NCI-H1092 (cell line): ENCODE measurements at places on chromosomes 5 and 9.

DNA sequence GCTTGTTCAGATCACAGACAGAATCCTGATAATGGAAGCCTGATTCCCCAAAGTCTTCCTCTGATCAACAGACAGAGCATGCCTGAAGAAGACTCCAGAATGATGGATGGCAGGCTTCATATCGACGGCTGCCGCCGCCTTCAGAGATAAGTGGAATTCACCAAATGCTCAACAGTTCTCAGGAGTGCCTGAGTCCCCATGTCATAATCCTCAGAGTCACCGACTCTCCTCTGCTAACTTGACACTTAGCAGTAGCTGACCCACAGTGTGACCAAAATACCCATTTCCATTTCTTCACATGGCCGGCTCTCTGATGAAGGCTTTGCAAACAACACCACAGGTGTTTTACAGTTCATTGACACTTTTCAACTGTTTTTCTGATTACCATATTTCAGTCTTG lies 58.7 kb downstream of the PRDM6 start:
- no peak for DNase-seq

DNA sequence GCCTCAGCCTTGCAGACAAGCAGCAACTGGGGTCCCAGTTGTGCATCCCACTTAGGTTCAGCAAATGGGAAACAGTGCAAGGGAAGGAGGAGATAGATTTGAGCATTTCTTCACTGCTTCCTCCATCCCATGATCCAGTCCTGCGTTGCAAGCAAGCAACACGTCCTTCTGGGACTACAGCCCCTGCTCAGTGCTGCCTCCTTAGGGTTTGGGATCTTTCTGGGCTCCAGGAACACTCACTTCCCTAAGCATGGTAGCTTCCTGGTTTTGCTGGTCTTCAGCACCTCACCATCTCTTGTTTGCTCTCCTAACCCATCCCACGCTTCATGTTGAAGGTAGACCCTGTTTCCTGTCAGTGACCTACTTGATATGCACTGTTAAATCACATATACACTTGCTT lies 444.7 kb downstream of the MED10 start:
- DNase-seq, result no peak

- DNase-seq, result no peak
Observed at GRCh38 chr5:81904166-81904565, 67.7 kb upstream of the ATG10 start.

DNA sequence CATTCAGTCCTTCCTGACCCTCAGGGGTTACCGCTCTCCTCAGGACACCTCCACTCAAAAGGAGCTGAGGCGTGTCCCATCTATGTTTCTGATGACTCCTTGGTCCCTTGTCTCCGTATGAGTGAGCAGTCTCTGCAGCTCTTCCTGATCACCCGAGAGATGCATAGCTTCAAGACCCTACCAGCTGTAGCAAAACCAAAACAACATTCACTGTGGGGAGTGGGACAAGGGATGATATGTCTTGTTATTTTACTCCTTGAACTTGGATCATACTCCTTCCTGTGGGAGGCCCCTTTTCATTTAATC lies 14.4 kb downstream of the GLDC start:
- DNase-seq, result no peak

DNA sequence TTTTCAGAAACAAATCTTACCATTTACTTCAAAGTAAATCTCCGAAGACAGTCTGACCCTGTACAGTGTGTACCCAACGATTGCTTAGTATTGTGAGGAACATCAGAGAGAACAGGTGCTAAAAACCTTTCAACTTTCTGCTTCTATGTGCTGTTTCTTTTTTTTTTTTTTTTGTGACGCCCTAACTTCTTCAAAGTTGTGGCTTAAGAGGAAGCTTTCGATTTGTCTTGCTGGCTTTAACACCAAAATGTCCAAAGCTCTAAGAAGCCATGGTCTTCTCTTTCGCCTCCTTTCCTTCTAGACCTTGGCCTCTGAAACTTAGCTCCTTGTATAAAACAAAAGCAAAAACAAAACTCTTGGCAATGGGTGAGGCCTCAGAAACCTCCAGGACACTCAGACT lies 1.2 kb downstream of the TNFSF8 start:
- DNase-seq, result no peak
